Left colon (tissue), 2 donors: ENCODE measurements at places on chromosomes 12 and 14. TPM values are rescaled to one million over a fixed set of nuclear protein-coding genes. Genes with fewer than 3 reads are reported as not detected.

Gene RPGRIP1
- not detected for total RNA-seq

Gene SRRM4
- total RNA-seq = not detected

Gene FSCB
- total RNA-seq = not detected

Gene ARMH4
- 2.7 TPM for total RNA-seq

Gene PRH2
- total RNA-seq = not detected

Gene CLEC4D
- total RNA-seq = 0.15 TPM

- DNase-seq = no peak
Measured at GRCh38 chr12:49030714-49031572, 12.4 kb upstream of the PRKAG1 start.

- DNase-seq = no peak
Measured at GRCh38 chr12:87317302-87317701, 711.9 kb downstream of the C12orf50 start.

DNA sequence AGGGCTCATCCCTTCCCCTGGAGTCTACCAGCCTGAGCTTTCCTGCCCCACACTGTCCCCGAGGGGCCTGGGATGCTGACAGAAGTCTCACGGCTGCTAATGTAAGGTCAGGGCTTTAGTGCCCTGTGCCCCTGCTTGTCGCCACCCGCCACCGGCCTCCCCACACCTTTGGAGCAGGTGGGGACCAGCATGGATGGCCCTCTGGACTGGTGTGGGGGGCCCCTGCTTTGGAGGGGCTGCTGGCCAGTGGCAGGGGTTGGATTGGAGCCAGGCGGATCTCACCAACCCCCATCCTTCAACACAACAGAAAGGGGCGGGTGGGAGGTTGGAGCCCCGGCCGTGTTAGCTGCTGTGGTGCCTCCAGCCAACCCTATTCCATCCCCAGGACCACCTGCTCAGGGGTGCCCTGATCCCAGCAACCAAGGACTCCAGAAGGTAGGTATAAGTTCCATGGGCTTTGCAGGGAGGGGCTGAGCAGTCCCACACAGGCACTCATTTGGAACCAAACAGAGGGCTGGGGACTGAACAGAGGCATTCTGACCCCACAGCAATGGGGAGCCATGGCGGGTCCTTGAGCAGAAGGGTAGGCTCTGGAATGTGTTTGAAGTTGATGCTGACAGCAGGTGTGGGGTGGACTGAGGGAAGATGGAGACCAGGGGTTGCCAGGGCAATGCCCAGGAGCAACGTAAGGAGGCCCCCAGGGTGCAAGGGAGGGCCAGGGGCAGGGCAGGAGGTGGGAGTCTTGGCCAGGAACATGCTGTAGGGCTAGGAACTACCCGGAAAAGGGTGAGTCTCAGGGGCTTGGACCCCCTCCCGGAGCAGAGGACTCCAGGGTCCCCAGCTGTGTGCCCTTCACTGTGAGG lies 145.1 kb upstream of the C14orf180 start:
- peak; percentile 13 for DNase-seq

DNA sequence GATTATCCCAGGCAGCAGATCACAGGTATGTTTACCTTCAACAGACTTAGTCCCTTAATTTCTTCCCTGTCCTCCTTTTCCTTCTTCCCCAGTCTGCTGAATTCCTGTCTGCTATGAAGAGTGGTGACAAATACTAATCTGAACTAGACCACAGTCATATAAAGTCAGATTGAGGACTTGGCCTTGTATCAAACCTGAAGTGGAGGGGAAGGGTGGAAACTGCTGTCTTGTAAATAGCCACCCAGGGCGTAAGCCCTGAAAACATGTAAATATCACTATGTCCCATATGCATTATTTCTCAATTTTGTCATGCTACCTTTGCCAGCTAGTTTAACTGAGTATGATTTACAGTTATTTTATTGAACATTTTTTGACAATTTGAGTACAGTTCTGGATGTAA lies 368.0 kb downstream of the CCDC91 start:
- DNase-seq = no peak

- DNase-seq = no peak
Measured at GRCh38 chr12:68237619-68238018, 12.0 kb upstream of the IL26 start.

- DNase-seq = no peak
Measured at GRCh38 chr12:54667945-54668344, 19.8 kb upstream of the DCD start.

- DNase-seq = no peak
Measured at GRCh38 chr14:58133739-58134138, 18.3 kb downstream of the ARMH4 start.

GRCh38 chr12:1655225-1655788 lies 26.3 kb downstream of the WNT5B start:
- DNase-seq = no peak

DNA sequence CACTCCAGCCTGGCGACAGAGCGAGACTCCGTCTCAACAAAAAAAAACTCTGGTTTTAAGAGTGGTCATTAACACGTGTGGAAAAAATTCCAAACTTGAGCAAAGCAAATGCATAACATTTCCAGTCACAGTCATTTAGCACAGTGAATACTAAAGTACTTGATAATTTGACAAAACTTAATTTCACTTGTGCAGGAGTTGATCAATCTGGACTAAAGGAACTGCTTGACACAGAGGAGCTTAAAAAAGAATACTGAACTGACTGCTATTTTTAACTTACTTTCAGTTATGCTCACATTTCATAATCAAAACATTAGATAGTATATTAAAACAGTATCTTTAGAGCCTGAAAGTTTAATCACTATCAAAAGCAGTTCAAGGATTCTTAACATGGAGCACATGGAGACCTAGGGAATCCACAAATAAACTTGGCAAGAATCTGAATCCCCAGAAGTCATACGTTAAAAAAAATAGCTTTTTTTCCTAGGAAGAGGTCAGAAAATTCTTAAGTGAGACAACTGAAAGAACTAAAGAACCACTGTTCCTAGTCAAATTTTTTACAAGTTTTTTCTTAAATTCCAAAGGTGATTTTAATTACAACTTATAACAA lies 7.4 kb downstream of the UBE2N start:
- DNase-seq = no peak

DNA sequence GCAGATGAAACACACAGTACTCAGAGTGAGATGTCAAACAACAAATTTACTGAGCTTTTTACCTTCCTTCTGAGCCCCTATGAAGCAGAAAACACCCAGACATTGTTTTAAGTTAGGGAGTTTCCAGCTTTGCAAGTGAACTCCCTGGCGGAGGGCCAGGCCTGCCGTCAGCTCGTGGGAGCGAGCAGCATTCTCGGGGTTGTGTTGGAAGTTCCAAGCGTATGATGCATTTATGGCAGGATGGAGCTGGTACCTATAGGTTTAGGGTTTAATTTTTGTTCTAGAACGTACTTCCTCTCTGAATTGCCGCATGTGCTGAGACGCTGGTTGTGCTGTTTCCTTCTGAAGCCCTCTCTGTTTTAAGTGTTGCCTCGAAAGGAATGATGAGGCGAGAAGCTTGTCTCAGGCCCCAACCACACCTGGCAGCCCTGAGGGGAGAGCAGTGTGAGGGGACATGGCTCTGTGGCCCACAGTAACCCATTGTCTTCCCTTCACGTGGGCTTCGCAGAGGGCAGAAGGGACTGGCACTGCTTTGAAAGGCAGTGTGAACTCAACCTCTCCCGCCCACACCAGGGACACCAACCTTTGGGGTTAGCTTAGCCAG lies 76.6 kb downstream of the SSPN start:
- DNase-seq = peak; percentile 86

DNA sequence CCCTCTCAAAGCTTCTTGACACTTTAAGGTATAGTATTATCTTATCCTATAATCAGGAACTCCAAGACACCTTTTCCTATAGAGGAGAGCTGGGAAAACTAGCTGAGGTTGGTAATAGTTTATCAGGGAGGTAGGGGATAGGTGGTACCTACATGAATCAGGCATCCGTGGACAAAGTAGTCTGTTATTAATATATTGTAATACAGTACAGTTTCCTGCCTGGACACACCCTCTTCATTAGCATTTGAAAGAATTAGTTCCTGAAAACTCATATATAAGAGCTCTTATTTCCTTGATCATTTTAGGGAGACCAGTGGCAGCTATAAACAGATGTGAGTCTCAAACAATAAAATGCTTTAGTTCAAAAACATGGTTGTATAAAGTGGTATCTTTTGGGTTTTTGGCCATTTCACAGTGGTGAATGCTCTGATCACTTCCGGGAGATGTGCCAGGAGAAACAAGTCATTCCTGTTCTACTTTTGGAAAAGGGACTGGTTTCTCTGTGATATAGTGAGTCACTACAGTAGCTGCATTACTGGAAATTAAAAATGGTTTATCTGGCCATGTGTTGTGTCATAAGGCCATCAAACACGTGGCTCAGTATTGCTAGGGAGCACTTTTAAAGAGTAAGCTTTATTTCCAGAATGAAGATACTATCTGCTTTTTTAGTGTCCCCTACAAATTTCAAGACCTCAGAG lies 98.1 kb downstream of the KLRB1 start:
- DNase-seq = no peak

GRCh38 chr14:61192989-61193388 lies 88.1 kb downstream of the TMEM30B start:
- no peak for DNase-seq
